Upper lobe of right lung (tissue), 1 donor: ENCODE measurements at places on chromosomes 7 and 10. TPM values are rescaled to one million over a fixed set of nuclear protein-coding genes. Genes with fewer than 3 reads are reported as not detected.

SCD gene
- total RNA-seq: 276 TPM

IQUB gene
- total RNA-seq: 0.75 TPM

ARL5B gene
- 11.5 TPM for total RNA-seq

PIK3AP1 gene
- total RNA-seq: 65.2 TPM

UPP1 gene
- 68.9 TPM for total RNA-seq

ZP3 gene
- 0.84 TPM for total RNA-seq

SFRP5 gene
- 3.0 TPM for total RNA-seq

- no peak for DNase-seq
Observed at GRCh38 chr7:34263168-34263567, 357.8 kb downstream of the BMPER start.

DNA sequence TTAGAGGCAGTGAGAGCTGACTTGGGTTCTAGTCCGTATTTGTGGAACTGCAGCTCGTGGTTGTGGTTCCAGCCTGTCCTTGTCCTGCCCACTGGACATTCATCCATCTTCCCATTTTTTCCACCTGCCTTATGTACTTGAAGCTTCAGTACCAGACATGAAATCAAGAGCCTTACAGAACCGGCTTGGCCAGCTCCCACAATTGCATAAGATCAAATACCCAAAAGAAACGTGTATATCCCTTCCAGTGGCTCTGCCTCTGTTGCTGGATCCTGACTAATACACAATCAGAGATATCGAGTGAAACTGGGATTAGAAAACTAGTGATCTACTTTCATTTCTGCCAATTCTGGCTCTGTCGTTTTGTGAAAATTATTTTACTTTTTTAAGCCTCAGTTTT is 23.8 kb upstream of the LIPA start:
- peak; percentile 61 for DNase-seq

DNA sequence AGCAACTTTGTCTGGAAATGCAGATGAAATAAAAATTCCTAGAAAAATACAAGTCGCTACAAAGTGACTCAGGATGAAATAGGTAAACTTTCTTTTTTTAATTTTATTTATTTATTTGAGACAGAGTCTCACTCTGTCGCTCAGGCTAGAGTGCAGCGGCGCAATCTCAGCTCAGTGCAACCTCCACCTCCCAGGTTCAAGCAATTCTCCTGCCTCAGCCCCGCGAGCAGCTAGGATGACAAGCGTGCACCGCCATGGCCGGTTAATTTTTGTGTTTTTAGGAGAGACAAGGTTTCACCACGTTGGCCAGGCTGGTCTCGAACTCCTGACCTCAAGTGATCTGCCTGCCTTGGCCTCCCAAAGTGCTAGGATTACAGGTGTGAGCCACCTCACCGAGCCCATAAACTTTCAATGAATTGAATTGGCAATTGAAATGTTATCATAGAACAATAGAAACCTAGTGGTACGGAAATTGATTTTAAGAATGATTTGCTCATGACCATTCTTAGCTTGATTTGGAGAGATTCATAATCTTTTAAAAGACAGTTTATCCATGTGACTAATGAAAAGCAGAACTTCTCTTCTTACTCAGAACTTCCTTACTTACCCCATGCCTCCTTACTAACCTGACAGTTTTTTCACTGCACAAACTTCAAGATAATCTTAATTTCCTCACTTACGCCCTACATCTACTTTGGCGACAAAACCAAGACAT is 161.7 kb downstream of the FAM107B start:
- DNase-seq: no peak

GRCh38 chr10:29022513-29022912 is 266.4 kb upstream of the LYZL1 start:
- DNase-seq: no peak

- DNase-seq: peak; percentile 53
Observed at GRCh38 chr7:157407512-157408257, 70.9 kb downstream of the DNAJB6 start.

DNA sequence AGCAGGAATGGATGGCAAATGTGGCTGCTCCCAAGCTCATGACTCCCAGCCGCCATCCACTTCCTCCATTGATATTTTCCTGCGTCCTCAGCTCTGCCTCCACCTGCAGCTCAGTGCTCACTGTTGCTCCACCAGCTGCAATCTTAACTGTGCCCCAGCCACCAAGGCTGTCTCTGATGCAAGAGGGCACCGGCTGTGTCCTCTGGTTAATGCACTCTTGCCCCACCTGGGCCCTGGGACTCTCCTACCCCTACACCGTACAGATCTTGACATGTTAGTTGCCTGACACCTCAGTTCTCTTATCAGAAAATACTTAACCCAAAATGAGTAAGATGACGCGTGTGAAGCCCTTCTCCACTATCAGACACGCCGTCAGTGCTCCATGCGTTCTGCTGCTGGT is 45.5 kb upstream of the GPR26 start:
- DNase-seq: no peak

GRCh38 chr7:97819161-97819560 is 53.0 kb downstream of the ASNS start:
- DNase-seq: no peak

- no peak for DNase-seq
Observed at GRCh38 chr7:108810756-108811385, 241.2 kb downstream of the DNAJB9 start.
